ENCODE measurements at places on chromosomes 3 and 15.

GRCh38 chr3:72261566-72262564, 476.9 kb upstream of the PROK2 start:
- ATAC-seq, result no peak
- H3K4me1 ChIP-seq, result peaks cover 29% of the 10 kb centered on the region
- H3K36me3 ChIP-seq, result no peaks in the 10 kb centered on the region
- peaks cover 18% of the 10 kb centered on the region for H3K27me3 ChIP-seq
- no peak overlapping the region for H3K4me3 ChIP-seq

- no peaks in the 10 kb centered on the region for H3K36me3 ChIP-seq
- peaks cover 10% of the 10 kb centered on the region for H3K4me1 ChIP-seq
- no peak for ATAC-seq
- H3K27ac ChIP-seq, result no peak overlapping the region
Measured at GRCh38 chr3:188037965-188038581, 115.9 kb upstream of the LPP start.

DNA sequence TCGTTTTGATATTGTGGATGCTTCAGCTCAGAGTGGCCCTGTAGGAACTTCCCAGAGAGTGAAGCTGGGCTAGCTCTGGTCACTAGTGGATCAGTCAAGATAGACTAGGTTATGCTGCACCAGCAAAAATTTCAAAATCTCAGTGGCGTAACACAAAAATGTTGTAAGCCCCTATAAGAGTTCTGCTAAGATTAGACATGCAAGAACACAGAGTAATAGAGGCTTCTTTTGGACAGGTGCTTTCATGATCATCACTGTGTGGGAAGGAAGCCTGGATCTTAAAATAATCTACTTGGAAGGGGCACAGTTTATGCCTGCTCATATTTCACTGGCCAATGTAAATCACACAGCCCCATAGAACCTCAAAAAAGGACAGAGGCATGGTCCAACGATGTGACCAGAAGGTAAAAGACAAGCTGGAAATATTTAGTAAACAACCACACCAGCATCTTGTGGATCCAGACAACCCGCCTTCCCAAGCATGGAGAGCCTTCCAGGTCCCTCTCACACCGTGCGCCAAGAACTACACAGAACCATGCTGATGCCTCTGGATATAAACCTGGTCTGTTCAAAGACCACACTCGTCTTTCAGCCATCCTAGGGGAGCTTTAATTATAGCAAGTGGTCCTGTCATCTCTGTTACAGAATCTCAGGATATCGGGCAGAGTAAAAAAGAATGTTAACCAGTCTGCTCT, 554.3 kb downstream of the EPHB1 start:
- H3K4me1 ChIP-seq, result no peaks in the 10 kb centered on the region
- peaks cover 3% of the 10 kb centered on the region for H3K27me3 ChIP-seq
- H3K36me3 ChIP-seq, result no peaks in the 10 kb centered on the region
- no peak overlapping the region for H3K4me3 ChIP-seq

- ATAC-seq, result peak; percentile 89
- H3K36me3 ChIP-seq, result no peaks in the 10 kb centered on the region
- H3K27me3 ChIP-seq, result peaks cover 5% of the 10 kb centered on the region
- peak overlapping the region; percentile 64 for H3K4me3 ChIP-seq
- H3K27ac ChIP-seq, result no peak overlapping the region
Measured at GRCh38 chr3:11096266-11097139, 57.8 kb upstream of the HRH1 start.

- H3K36me3 ChIP-seq, result no peaks in the 10 kb centered on the region
- peaks cover 9% of the 10 kb centered on the region for H3K27me3 ChIP-seq
- no peak overlapping the region for H3K27ac ChIP-seq
- peaks cover 2% of the 10 kb centered on the region for H3K4me1 ChIP-seq
- ATAC-seq, result no peak
- H3K4me3 ChIP-seq, result no peak overlapping the region
Measured at GRCh38 chr3:133887074-133887802, 8.4 kb downstream of the RAB6B start.
